8988T (cell line): ENCODE measurements at places on chromosomes 6 and 20.

DNA sequence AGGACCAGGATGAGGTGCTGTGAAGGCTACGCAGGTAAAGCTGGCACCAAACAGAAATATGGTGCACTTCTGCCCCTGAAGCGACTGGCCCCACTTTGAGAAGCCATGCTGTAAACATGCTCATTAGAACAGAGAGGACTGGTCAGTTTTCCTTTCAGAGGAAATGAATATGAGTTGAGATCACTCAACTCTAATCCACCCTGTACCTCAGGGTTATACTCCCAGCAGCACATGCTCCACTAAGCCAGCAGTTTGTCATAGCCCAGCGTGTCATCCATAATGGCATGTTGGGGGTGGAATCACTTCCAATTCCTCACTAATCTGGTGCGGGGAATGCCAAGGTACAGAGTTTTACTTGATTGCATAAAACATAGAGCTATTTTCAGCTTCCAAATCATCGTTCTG is 98.1 kb downstream of the HIVEP2 start:
- no peak for DNase-seq

DNA sequence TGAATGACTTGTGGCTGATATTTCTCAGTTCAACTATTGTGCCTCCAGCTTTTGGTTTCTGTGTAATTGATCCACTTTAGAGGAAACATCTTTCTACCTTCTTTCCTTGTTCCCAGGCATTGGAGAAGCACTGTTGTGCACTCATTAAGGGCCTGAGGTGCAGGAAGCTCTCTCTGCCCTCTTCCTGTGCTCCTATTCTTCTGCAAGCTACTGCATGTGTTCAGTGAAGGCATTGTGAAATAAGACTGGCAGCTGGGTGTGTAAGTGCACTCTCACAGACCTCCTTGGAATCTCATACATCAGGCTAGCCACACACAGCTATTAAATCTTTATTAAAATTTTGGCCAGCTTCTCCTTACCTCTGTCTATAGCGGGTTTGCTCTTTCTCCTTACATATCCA is 177.8 kb downstream of the OGFRL1 start:
- no peak for DNase-seq

DNA sequence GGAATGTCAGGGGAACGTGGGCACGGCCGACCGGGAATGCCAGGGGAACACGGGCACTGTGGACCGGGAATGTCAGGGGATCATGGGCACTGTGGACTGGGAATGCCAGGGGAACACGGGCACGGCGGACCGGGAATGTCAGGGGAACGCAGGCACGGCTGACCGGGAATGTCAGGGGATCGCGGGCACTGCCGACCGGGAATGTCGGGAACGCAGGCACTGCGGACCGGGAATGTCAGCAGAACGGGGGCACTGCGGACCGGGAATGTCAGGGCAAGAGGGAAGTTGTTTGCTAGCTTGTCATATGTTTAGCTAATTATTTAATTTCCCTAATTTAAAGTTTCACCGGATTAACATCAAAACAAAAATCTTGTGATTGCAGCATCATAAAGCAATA is 37.4 kb upstream of the BHLHE23 start:
- DNase-seq, result no peak

GRCh38 chr6:128666405-128666804 is 146.0 kb upstream of the PTPRK start:
- DNase-seq, result no peak

- DNase-seq, result no peak
These were observed 54.0 kb downstream of the TMEM242 start for GRCh38 chr6:157269261-157269794.

DNA sequence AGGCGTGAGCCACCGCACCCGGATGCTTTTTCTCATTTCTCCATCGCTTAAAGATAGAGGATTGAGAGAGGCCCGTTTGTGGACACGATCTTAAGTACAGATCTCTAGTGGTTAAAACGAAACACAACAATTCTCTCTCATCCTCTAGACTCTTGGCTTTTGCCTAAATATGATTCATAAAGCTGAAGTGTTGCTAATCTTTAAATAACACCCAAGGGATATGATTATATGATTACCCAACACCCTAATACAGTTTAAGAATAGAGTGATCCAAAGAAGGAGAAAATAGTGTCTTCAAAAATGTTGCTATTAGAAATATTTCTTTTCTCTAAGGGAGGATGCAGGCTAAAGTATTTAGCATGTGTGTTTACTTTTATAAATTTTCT is 50.4 kb downstream of the MTHFD1L start:
- DNase-seq, result no peak

GRCh38 chr6:5645328-5646290 is 361.1 kb downstream of the NRN1 start:
- no peak for DNase-seq

GRCh38 chr6:116413357-116413756 is 42.6 kb downstream of the DSE start:
- no peak for DNase-seq

GRCh38 chr20:7285918-7286556 is 518.6 kb downstream of the BMP2 start:
- DNase-seq, result peak; percentile 7

DNA sequence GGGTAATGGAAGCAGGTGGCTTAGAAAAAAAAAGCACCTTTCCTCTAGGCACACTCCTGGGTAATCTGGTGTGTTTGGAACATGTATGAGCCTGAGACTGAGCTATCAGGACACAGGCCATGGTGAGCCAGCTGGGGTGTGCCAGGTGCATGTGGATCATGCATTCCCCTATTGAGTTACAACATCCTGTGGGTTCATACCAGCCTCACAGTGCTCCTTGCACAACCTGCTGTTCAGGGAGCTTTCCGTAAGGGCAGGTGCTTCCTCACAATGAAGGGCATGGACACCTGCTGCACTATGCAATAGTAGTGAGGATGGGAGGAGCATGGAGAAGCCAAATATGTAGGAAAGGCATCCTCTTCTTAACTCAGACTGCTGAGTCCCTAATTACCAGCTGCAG is 197.2 kb upstream of the SUPT3H start:
- no peak for DNase-seq

- DNase-seq, result no peak
These were observed 15.1 kb downstream of the TSHZ2 start for GRCh38 chr20:52987295-52987694.

GRCh38 chr6:87932361-87932760 is 115.3 kb upstream of the SPACA1 start:
- no peak for DNase-seq

- DNase-seq, result no peak
These were observed 33.8 kb upstream of the CHRNA4 start for GRCh38 chr20:63394920-63395455.

- no peak for DNase-seq
These were observed 115.6 kb upstream of the SLC24A3 start for GRCh38 chr20:19096843-19097242.

GRCh38 chr6:110662490-110663211 is 152.6 kb downstream of the CDK19 start:
- DNase-seq, result no peak

DNA sequence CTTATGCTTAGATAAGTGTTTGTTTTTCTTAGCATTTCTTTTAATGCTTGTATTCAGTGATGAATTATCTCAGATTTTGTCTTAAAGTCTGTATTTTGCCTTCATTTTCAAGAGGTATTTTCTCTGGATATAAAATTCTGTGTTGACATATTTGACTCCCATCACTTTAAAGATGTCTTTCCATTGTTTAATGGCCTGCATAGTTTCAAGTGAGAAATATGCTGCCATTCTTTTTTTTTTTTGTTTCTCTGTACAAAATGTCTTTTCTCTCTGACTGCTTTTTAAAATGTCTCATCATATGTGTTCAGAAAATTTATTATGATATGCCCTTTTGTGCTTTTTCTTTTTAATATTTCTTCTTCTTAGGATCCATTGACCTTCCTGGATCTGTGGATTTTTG is 578.0 kb upstream of the NOX3 start:
- no peak for DNase-seq

GRCh38 chr6:56032715-56033260 is 157.4 kb upstream of the BMP5 start:
- no peak for DNase-seq

- no peak for DNase-seq
These were observed 41.2 kb upstream of the BHLHE23 start for GRCh38 chr20:63047946-63048345.

DNA sequence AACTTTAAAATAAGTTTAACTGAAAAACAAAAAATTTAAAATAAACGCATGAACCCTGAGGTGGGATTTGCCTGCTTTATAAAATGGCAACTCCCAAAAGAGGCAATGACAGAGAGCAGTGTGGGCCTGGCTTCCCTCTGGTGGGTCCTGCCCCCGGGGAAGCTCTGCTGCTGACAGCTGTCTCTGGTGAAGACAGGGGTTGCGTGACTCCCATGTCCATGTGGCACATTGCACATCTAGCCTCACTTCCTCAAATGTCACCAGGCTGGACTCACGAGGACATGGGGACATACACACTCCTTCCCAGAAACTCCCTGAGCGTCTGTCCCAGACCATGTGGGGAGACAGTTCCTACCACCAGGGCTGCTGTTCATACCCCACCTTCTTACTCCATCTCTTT is 66.2 kb downstream of the ABHD12 start:
- DNase-seq, result no peak

DNA sequence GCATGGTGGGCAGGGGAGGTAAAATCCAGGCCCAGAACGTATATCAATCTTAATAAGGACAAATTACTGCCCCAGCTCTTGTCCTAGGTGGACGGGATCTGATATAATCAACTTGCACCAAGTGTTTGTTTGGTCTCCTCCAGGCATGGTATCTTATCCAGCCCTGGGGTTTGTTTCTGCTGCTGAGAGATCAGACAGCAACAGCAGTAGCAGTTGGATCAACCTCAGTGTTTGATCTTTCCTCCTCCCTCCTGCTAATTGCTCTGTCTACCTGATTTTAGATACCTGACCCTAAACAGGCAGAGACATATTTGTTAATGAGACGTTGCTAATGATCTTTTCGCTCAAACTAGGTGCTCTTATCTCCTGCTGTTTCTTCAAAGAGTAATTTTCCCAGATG is 100.4 kb upstream of the BACH2 start:
- no peak for DNase-seq

GRCh38 chr6:37258405-37259105 is 611 bp upstream of the TMEM217 start:
- DNase-seq, result no peak

DNA sequence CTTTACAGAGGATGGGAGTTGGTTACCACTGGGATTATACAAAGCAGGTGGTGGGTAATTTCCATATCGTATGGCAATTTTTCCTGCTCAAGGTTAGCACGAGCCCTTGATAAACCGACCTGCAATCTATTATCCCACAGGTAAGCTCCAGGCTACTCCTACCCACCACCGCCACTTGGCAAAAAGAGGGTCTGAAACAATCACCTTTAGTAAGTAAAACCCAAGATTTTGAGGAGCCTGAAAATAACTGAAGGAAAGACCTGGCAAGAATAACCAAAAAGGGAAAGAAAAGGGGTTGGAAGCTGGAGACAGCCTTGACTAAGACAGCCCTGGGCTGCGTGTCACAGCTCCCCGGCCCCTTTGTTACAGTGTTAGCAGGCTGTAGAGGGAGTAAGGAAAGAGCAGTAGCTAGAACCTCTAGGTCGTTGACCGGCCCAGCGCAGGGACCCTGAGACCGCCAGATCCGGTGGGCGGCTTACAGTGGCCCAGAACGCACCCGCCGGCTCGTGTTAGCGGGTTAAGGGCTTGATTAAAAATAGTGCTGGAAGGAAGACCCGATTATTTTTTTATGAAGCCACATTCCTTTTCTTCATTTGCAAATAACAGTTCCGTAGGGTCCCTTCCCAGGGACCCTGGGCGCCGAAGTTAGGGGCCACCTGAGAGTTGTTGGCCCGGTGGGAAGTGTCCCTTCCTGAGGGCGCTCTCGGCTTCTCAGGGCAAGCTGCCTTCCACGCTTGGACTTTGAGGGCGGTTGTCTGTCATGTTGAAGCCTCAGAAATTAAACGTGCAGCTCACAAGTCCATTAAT is 30.5 kb downstream of the TFAP2B start:
- no peak for DNase-seq

DNA sequence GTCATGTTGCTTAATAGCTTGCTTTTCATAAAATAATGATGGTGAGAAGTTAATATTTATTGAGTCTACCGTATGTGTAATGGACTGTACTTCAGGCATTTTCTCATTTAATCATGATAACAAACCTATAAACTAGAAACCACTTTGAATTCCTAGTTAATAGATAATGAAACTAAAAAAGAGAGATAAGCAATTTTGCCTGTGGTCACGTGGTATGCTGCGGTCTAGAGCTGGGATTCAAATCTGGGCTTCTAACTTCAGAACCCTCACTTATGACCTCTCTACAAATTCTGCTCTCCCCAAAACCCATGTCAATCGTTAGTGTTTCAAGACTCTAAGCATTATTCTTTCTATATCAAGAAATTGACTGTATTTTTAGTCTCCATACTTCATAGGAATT is 700.7 kb downstream of the PRKN start:
- no peak for DNase-seq

- DNase-seq, result no peak
These were observed 331.2 kb upstream of the KCNQ5 start for GRCh38 chr6:72290620-72291019.

DNA sequence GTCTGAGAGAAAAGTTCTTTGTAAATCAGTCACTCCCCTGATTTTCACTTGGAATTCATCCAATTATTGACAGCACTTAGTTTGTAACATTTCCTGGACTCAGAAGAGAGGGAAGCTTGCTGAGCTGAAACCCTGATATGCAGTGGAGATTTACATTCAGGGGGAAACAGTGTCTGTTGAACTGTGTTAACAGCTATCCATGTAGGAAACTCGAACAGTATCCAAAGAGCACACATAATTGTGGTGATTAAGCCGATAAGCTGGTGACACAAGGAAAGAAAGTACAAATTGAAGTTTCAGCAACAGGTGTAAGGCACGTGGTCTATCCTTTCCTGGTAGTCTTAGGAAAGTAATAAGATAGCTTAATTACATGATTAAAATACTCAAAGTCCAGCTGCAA is 78.1 kb upstream of the FLRT3 start:
- no peak for DNase-seq

DNA sequence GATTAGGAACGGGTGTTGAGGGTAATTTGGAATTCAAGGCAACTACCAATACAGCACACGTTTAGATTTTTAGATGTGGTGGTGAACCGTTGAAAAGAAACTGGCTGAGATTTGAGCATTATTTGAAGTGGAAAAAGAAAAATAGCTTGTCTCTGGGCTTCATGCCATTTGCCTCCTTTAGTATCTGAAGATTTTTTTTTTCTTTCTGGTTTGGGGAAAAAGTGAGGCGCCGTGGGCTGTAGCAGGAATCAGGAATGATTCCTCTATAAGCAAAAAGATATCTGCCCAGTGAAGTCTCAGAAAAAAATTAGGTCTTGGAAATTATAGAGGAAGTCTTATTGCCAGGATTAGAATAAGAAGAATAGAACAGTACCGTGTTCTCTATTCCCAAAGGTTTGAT is 88.5 kb downstream of the RPS12 start:
- DNase-seq, result no peak
